ENCODE measurements at places on chromosomes 7 and 10.

GRCh38 chr7:157516311-157516710 is 179.5 kb downstream of the DNAJB6 start:
- no peak for DNase-seq

- no peak for DNase-seq
Measured at GRCh38 chr10:129832573-129833467, 131.3 kb downstream of the EBF3 start.

DNA sequence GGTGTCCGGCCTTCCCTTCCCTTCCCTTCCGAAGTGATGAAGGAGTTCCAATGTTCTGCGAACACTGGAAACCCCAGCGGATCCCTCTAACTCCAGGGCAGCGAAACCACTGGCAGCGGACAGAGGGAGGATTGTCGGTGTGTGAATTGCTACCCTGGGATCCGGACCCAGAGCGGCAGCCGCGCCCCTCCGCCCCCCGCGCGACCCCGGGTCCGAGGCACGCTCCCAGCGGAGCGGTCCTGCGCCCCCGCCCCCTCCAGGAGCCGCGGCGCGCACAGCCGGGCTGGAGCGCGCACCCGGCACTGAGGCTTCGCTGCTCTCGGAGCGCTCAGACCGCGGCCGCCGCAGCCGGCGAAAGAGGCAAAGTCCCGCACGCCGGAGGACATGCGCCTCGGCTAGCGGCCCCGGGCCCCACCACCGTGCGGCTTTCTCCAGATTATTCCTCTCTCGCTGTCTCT is at the start of gene PTPRZ1:
Gene PTPRZ1, plus strand, starts transcription at position 331 of the 458 bp plus-strand sequence. CDS start 339 bp downstream, outside the sequence.
- DNase-seq = no peak

- DNase-seq = no peak
Measured at GRCh38 chr7:92528958-92529264, 316 bp downstream of the RBM48 start.

- no peak for DNase-seq
Measured at GRCh38 chr10:52632591-52632990, 140.0 kb downstream of the MBL2 start.

GRCh38 chr10:49282306-49282705 is 16.7 kb upstream of the C10orf71 start:
- no peak for DNase-seq

GRCh38 chr10:74067373-74068352 is 69.7 kb downstream of the VCL start:
- DNase-seq = no peak

- no peak for DNase-seq
Measured at GRCh38 chr10:1116696-1117280, 60.6 kb downstream of the WDR37 start.

DNA sequence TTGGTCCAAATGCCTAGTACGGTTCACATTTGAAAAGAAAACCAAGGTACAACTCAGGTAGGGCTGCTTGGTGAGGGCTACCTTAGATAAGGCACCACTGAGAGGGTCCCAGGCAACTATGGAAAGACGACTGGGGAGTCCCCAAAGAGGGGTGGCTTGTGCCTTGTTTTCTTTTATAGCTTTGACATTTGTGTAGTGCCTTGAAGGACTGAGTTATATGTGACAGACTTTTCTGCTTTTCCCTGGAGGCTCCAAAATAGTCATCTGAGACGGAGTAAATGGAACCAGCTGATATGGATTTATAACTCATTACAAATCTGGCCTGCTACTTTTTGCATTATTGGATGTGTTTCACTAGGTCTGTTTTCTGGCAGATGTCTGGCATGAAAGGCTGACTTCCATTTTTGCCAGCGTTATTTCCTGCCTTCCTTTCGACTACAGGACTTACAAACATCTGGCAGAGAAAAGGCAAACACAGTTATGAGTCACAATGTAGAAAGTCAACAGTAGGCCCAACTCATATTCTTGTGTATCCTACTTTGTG is 88.2 kb upstream of the IMMP2L start:
- peak; percentile 48 for DNase-seq

GRCh38 chr10:121033366-121033765 is 182.2 kb downstream of the WDR11 start:
- no peak for DNase-seq

DNA sequence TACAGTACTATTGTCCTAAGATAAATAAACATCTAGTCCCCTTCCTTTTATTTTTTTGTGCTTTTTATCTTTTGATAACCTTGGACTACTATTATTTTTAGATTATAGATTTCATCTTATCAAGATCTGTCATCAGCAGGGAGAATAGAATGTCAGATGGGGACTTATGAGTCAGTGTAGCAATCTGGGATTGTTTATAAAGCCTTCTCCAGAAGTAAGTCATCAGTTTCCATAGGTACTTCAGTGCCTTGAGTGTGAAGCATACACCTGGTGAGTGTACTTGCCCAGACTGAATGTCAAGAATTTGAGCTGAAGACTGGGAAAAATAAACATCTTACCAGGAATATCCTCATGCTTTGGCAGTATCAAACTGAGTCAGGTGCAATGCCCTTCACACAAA is 2.1 kb downstream of the CASD1 start:
- no peak for DNase-seq

DNA sequence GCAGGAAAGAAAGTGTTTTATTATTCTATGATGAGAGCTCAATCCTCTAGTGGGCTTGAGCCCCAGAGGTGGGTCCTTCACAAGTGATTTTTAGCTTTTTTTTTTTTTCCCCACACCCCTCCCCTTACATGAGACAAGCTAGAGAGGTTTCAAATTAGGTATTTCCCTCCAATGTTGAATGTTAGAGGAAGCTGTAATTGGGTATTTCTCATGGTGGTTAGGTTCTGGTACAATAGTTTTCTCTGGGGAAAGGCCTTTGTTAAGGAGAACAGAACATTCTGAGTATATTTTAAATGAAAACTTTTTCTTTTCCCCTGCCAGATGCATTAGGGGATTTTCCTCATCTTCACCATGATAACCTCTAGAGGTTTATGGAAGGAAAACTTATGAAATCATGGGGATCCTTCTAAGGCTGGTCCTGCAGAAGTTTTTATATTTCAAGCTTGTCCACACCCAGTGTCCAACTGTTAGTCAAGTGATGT is 1039.7 kb downstream of the NRG3 start:
- no peak for DNase-seq

GRCh38 chr10:79385804-79386531 is 38.7 kb downstream of the PPIF start:
- DNase-seq = no peak

GRCh38 chr7:142134909-142135308 is 23.4 kb downstream of the MGAM2 start:
- DNase-seq = no peak

DNA sequence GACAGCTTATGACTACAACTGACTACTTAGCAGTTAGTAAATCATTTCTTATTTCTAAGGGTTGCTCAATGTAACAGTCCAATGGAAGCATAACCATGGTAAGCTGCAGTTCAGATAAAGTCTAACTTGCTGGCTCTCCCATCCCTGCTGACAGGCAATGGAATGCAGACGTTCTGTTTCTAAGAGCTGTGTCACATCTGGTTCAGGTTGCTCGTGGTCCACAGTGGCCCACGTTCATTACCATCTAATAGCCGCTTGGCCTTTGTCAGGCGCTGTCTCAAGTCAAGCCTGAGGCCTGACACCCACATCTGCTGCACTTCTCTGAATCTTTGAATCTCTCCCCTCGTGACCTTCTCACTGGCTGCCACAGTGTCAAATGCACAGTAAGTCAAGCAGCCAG is 240.8 kb downstream of the FGFR2 start:
- no peak for DNase-seq

- DNase-seq = no peak
Measured at GRCh38 chr7:102304668-102305067, 18.0 kb downstream of the SH2B2 start.

GRCh38 chr7:73703757-73704639 is 15.5 kb downstream of the STX1A start:
- DNase-seq = no peak

- no peak for DNase-seq
Measured at GRCh38 chr7:51366930-51367613, 50.5 kb upstream of the COBL start.

DNA sequence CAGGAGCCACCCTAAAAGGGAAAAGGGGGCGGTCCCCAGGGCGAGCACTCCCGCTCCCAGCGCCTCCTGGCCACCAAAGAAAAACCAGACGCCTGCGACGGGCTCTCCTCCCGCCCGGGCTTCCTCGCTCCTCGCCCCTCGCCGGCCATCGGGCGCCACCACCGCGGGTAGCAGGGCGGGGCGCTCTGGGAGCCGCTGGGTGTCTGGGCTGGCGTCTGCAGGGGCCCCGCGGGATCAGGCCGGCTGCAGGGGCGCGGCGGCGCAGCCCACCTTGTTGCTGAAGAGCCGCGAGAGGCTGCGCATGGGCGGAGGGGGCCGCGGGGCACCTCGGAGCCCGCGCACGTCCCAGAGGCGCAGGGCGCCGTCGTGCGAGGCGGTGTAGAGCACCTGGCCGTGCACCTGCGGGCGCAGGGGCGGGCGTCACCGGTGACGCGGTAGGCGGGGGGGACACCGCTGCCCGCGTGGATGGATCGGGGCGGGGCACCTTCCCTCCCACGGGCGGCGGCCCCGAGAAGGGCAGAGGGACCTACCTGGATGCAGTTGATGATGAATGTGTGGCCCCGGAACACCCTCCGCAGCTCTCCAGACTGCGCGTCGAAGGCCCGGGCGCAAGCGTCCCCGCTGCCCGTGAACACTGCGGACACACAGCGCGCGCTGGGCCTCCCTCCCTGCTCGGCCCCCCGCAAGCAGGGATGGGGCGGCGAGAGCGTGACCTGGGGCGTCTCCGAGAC is 28.3 kb downstream of the WDR86 start:
- DNase-seq = no peak

DNA sequence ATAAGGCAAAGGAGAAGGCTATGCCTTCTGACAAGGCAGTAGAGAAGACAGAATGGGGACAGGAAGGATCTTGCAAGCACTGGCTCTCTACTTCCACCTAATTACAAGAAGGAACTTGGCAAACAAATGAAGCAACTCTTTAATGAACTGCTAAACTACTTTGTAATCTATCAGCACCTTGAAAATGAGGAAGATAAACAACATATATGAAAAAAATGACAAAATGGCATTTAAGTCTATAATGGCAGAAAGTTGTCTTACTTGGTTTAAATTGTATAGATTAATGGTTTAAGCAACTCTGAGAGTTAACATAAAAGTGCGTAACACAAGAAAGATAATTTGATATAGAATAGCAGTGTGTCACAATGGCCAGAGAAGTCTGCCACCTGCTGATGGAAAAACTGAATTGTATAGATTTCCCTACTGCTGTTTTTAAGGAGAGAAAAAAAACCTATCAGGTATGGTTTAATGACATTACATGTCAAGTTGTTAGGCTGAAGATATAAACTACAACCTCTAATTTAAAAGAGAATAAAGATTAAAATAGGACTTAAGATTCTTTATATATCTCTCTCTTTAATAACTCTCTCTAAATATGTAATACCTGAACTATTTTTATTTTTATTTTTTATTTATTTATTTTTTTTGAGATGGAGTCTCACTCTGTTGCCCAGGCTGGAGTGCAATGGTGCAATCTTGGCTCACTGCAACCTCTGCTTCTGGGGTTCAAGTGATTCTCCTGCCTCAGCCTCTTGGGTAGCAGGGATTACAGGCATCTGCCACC is 11.8 kb downstream of the NT5C3A start:
- DNase-seq = no peak

DNA sequence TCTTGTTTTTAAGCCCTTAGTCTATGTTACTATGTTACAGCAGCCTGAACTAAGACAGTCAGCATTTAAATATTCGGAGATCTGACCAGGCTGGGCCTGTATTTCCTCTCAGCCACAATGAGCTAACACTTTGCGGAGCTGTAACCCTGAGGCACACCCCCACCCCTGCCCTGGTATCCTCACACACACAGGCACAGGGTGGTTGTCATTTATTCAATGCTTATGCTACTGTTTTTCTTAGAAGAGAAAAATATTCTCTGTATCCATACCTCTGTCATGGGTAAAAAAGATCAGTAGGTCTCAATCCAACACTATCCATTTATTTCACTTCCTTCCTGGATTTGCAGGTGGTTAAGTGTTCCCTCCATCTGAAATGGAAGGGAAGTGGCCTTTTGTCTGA is 80.3 kb upstream of the TRIL start:
- no peak for DNase-seq

DNA sequence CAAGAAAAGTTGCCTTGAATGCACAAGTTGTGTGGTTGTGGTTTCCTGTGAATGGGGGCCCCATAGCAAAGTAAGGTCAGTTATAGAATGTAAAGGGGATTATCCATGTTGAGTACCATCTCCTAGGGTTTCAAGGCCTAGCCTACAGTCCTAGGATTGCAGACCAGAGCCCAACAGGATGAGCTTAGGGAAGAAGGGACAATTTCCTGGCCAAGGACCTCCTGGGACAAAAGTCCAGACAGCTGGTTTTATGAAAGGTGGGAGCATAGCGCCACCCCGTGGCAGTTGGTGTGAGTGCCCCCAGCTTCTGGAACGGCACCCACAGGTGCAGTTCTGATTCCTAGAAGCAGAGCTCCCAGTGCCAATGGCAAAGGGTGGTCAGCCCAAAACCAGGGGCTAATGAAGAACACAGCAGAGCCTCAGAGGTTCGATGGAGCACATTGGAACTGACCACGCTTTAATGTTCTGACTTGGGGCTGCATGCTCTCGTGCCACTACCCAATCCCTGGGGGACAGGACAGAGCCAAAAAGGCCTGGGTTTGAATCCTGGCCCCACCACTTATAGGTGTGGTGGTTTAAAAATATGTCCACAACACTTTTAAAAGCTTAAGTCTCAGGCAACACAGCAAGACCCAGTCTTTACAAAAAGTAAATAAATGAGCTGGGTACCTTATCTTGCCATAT is 25.8 kb upstream of the TMEM120A start:
- no peak for DNase-seq

DNA sequence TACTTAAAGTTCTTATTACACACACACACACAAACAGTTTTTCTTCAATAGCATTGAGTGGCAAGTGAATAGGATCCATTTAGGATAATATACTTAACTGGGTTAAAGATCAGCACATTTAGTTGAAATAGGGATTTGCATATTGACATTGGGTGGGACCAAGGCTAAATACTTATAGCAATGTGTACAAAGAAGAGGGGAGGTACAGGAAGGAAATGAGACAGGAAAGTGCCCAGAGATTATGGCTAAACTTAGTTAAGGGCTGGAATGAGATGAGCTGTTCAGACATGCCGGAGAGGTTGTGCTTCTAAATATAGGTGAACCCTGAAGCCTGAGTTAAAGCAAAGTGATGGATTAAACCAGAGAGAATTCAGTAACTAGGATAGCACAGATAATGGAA is 95.1 kb downstream of the LSMEM1 start:
- no peak for DNase-seq

DNA sequence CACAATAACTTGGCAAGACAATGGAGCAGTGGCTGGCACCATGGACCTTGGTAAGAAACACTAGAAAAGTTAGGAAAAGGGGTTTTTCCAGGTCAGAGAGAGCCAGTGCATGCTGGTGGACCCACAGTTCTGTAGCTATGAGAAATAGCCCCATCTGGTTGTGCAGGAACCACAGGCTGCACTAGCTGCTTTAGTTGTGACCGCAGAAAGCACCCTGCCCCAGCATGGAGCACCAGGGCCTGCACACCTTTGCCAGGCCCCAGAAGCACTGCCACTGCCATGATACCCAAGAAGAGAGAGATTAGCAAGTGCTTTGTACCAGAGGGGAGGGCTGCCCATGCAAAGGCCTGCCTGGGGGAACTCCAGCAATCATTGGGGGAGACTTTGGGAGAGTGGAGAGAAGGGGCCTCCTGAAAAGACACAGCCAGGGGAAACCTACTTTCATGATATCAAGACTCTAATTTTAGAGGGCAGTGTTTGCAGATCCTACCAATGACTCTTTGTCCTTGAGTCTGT is 256.1 kb upstream of the C7orf33 start:
- no peak for DNase-seq

Measured in GM04503 (cell line).